ENCODE measurements at places on chromosomes 5 and 9.

- DNase-seq, result no peak
These were observed 5.3 kb downstream of the NFX1 start for GRCh38 chr9:33295571-33295970.

GRCh38 chr9:119164716-119165115, 204.5 kb downstream of the BRINP1 start:
- DNase-seq, result no peak

DNA sequence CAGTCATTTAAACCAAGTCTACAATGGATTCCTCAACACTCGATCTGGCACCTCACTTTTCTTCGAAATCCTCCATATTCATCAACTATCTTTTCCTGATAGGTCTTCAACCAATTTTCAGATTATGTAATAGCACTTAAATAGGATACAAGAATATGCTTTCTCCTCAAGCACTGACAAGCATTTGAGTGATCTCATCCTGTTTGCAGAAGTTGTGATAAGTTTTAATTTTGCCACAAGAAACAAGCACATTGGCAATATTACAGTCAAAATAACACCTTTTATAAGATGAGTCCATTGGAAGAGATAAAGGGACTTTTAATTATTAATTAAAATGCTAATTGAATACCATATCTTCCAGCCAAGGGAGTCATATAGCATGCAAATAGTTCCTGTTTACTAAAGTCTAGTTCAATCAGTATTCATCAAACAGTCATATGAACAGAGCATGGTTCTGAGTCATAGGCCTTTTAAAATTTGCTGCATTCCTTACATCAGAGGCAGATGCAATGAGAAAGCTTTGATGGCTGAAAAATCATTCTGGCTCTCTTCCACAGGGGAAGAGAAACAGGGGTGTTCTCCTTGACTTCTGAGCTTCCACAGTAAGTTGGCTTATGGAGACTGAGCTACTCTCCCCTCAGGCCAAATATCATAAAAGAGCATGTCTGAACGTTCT, 32.7 kb upstream of the ZCCHC9 start:
- peak; percentile 61 for DNase-seq

DNA sequence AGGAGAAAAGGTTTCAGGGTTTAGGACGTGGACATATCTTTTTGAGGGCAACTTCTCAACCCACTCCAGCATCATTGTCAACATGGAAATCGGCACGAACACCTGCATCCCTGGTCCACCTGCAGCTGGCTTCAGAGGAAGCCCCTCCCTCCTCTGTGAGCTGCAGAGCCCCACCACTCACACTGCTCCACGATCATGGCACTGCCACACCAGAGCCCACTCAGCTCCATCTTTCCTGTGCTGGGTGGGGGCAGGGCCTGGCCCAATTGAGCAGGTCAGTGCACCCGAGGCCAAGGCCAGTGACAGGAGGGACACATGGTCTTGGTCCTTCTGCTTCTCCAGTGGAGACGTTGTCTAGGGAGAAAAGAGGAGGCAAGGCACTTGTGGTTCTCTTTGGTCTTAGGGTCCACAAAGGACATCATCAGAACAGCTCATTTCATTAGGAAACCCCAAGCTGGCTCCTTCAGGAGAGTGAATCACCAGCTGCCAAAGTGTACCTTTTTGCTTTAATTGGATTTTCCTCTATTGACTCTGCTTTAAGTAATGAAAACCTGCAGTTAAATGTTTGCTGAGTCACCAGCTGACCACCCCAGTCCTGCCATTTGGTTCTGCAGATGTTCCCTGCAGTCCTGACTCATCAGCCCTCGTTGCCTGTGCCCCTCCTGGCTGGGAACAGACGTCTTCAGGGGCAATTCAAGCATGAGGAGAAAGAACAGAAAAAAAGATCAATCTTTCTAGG, 56.2 kb downstream of the UBE2QL1 start:
- DNase-seq, result no peak

DNA sequence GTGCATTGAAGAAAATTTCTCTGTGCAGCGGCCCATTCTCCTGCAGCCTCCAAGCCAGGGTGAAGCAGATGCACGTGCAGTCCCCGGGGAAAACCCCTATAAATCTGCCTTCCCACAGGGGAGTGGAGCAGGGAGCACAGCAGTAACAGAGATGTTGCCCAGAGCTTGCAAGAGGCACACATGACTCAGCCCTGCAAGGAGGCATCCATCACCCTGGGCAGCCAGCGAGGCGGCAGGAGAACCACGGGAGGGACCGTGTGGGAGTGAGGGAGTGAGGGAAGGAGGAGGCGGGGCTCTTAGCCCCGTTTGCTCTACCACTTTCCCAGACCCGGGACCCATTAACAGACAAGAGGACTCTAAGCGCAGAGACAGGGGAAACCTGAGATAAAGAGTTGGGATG, 96.2 kb upstream of the ARAP3 start:
- peak; percentile 20 for DNase-seq

DNA sequence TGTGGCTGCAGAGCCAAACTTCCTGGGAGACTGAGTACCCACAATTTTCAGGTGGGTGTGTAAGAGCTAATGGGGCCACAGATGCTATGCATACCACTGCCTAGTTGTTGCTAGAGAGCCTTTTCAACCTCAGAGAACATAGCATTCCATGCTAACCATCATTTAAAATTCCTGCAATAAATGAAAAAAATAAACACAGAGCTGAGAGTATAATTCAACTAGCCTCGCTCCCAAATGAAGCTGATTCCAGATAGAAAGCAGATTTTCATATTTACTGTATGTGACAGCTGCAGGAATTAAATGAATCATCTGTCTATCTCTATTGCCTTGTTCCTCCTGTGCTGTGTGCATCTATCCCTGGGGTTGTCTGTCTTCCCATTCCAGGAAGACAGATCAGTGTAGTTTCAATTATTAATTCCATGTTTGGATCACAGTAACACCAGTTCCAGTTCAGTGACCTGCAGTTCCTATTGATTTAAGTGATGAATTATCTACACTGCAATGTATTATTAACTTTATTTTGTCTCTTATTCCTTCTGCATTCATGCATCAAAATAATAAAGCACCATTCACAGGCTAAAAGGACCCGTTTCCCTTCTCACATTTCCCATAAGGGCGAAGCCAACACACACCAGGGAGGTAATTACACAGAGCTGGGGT, 324.5 kb downstream of the SLIT3 start:
- DNase-seq, result no peak

GRCh38 chr5:75603371-75603770, 7.9 kb upstream of the ANKDD1B start:
- no peak for DNase-seq

DNA sequence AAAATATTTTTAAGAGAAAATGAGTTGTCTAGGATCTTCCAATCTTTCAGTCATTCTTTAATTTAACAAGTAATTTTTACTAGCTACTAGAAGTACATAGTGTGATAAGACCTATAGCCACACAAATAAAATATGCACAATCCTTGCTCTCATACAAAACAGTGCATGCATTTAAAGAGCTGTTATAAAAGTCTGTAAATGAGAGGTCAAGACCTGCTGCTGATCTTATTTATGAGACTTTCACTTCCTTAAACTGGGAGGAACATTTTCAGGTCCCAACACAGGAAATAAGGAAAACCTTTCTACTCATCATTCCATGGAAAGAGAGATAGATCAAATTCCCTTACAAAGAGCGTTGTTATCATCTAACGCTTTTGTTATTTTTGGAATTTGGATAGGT, 54.2 kb upstream of the PAM start:
- DNase-seq, result no peak

GRCh38 chr9:104586496-104587180, 12.6 kb downstream of the OR13C5 start:
- DNase-seq, result no peak

- no peak for DNase-seq
These were observed 5.2 kb downstream of the SURF4 start for GRCh38 chr9:133370685-133371084.

DNA sequence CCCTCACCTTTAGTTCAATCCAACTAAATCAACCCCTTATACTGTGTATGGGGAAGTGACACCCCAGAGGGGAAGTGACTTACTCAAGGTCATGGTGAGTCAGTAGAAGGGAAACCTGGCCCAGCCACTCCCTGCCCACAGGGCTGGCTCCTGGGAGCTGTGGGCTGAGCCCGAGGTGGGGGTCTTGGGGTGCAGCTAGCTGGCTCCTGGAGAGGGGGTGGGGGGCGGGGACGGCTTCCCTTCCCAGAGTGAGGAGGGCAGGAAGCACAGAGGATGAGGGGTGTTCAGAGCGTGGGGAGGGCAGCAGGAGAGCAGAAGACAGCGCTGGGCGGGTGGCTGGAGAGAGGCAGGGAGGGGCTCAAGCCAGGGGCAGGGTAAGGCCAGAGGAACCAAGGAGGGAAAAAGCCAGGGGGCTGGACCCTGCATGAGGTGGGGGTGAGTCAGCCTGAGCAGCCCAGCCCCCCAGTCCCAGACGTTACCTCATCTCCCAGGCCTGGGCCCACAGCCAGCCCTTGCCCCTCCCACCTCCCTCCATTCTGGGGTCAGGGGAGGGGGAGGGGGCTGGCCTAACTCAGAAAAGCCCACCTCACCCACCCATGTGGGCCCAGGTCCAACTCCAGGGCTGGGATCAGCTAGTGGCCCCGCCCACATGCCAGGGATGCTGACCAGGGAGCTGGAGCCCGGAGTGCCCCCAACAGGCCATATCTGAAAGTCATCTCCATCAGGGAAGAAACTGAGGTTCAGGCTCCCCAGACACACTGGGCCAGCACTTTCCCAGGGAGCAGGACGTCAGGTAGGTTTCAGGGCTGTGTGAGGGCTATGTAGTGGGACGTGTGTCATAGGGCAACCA, 2.8 kb downstream of the PDLIM7 start:
- DNase-seq, result peak; percentile 82

GRCh38 chr5:132812781-132813598, at the start of gene SOWAHA:
Gene SOWAHA, plus strand, starts transcription at chr5:132813302. Its CDS starts 320 bp downstream, at chr5:132813622.
- DNase-seq, result no peak

GRCh38 chr5:32225445-32225844, 51.3 kb upstream of the GOLPH3 start:
- DNase-seq, result peak; percentile 54

DNA sequence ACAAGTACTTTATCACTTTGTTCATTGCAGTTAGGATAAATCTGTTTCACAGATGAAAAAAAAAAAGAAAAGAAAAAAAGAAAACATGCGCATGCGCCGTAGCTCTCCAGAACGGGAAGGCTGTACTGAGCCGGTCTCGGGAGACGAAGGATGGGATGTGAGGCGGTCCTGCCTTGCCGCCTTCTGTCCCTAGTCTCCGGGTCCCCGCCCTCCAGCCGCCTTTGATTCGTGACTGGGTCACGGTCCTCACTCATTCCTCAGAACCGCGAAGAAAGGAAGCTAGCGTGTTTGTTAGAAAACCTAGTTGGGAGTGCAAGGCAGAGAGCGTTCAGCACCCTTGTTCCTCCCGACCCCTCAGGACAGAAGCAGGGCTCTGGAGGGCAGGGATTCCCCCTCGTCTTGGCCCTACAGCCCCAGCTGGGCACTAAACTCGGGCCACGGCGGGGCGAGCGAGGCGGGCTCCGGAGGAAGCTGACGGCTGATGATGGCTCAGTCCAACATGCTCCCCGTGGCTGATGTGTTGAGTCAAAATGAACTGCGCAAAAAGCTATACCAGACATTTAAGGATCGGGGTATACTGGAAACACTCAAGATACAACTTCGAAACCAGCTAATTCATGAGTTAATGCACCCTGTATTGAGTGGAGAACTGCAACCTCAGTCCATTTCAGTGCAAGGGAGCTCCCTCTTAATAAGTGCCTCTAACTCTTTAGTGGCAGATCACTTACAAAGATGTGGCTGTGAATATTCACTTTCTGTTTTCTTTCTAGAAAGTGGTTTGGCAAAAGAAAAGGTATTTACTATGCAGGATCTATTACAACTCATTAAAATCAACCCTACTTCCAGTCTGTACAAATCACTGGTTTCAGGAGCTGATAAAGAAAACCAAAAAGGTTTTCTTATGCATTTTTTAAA, 40.0 kb downstream of the CPLANE1 start:
- peak; percentile 4 for DNase-seq

GRCh38 chr5:168826246-168826725, 247.1 kb upstream of the PANK3 start:
- DNase-seq, result no peak

GRCh38 chr9:132733260-132733815, 63.1 kb downstream of the GTF3C4 start:
- no peak for DNase-seq

DNA sequence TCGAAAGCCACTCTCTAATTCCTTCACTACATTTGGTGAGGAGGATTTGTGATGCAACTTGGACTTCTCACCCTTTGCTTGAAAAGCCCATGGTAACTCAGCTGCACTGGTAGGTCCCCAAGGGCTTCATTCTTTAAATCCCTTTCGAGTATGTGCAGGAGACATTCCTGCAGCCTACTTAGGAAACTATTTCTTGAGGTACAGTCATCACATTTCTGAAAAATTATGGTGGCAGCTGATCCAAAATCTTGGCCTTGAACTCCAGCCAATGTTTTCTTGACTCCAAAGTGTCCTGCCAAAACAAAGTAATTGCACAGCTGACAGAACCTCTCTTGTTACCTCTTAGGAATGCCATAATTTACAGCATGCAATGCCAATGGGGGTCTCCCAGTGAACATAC, 99.7 kb downstream of the NPR3 start:
- no peak for DNase-seq

GRCh38 chr5:67897431-67897830, 318.1 kb upstream of the PIK3R1 start:
- DNase-seq, result no peak

DNA sequence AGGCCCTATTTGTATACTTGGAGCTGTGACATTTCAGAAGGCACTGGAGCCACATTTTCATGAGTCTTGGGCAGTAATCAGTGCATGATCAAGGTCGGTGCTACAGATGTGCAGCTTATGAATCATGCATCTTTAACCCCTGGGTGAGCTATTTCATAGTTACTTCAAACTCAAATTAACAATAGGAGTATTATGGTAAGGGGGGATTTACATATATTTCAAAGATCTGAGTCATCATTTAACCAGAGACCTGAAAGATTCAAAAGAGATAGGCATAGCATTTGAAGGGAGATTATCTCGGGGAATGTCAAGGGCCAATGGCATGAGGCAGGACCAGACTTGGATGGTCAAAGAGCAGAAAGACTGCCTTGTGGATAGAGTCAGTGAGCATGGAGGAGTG, 169.0 kb upstream of the GRIN3A start:
- no peak for DNase-seq

GRCh38 chr5:59893429-59894227, at the start of gene PDE4D:
Gene PDE4D, minus strand, starts transcription at chr5:59893726.
- no peak for DNase-seq

- peak; percentile 26 for DNase-seq
These were observed 5.8 kb upstream of the IFNA1 start for GRCh38 chr9:21434202-21435014.

DNA sequence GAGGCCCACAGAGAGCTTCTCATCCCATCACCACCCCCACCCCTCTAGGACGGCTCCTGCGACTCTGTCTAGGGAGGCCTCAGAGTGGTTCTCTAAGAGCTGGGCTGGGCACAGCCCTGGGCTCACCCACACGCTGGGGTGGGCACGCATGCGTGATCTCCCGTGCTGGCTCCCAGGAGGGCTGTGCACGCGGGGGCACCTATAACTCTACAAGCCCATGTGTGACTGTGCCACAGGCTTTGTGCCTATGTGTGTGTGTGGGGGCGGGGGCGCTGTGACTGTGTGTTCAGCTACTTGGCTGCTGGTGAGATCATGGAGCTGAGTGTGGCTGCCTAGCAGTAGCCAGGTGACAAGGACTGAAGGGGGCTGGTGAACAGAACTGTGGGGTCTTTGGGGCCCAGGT, 32.2 kb downstream of the NDUFA8 start:
- no peak for DNase-seq

- no peak for DNase-seq
These were observed 8.6 kb downstream of the BHMT start for GRCh38 chr5:79120221-79120620.

All from non-pigmented ciliary epithelial cell (primary cell).